8988T (cell line): ENCODE measurements at places on chromosomes 12 and 14.

DNA sequence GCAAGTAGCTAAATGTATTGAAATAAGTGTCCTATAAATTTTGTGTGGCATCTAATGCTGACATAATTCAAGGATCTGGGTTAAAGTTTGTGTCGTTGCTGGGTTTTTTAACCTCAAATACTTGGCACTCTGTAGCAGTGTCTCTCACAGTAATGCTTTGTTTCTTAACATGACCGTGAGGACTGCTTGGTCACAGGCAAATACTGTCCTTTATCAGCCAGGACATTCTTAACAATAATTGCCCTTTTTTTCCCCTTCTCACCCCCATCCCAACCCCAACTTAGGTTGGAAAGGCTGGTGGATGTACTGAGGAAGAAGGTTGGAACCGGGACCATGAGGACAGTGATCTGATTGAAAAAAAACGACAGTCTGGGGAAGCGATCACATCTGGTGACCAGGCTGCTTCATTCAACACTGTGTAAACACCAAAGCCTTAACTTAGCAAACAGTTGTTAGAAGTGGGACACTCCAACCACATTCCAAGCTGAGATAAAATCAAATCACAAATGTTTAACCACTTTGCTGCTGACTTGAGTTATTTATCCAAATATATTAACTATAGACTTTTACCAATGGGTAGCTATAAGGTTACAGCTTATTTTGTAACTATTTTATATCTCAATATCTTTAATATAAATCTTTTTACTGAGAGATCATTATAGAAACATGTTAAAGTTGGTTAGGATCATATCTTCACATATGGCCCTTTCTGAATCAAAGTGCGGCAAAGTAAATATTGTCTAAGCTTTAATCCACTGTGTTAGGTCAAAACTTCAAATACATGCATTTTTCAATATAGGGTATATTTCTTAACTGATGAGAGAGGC lies 48.2 kb downstream of the FOXA1 start:
- no peak for DNase-seq

DNA sequence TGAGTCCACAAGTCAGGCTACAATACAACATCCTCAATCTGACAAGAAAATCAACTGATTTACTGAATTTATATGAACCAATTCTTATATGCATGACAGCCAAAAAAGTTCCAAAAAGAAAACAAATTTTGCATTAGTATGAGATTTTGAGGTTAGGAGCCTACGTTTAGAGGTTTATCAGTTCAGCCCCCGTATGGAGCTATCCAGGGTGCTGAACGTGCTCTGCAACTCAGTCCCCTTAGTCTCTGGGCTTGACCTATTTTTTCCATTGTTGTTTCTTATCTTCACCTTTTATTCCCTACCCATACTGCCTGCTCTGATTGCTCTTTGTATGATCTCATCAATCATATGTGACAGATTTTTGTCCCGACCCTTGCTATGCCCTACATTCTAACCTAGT lies 693.0 kb downstream of the NRXN3 start:
- no peak for DNase-seq

DNA sequence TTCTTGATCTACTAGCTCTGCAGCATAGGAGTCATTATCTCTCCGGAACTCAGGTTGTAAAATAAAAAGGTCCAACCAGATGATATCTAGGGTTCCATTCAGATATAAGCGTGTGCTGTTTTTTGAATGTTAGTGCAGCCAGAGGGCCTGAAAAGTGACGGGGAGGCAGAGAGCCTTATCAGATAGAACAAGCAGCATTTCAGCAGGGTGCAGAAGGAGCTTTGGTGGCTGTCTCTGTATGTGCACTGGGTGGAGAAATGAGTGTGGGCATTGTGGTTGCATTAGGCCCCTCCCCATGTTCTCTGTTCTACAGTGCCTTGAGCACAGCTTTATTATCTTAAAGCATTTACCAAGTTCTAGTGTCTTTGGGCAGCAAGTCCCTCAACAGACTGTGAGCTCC lies 275.1 kb downstream of the NRXN3 start:
- DNase-seq: no peak

DNA sequence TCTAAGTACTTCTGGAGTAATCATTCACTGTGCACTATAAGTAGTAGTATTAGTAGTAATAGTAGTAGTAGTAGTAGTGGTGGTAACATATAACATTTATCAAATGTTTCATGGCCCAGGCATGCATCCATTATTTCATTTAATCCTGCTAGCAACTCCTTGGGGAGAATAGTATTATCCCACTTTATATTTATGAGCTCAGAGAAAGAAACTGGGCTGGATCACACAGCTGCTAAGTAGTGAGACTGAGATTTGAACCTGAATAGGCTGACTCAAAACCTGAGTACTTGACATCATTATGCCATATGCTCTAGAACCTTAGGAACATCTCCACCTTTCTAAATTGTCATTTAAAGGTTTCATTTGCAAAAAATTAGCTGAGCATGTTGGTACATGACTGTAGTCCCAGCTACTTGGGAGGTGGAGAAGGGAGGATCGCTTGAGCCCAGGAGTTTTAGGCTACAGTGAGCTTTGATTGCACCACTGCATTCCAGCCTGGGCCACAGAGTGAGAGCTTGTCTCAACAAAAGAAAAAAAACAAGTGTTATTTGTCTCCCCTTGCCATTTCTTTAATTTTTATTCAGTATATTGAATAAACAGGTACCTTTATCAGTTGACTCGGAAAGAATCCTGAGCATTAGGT lies 11.4 kb upstream of the NID2 start:
- DNase-seq: no peak

- no peak for DNase-seq
Measured at GRCh38 chr12:107774349-107775029, at the start of gene ASCL4. Gene ASCL4 (plus strand): TSS chr12:107774704. CDS start chr12:107775219, 515 bp downstream.

GRCh38 chr12:133233993-133234564 lies 1.6 kb downstream of the ANHX start:
- no peak for DNase-seq

DNA sequence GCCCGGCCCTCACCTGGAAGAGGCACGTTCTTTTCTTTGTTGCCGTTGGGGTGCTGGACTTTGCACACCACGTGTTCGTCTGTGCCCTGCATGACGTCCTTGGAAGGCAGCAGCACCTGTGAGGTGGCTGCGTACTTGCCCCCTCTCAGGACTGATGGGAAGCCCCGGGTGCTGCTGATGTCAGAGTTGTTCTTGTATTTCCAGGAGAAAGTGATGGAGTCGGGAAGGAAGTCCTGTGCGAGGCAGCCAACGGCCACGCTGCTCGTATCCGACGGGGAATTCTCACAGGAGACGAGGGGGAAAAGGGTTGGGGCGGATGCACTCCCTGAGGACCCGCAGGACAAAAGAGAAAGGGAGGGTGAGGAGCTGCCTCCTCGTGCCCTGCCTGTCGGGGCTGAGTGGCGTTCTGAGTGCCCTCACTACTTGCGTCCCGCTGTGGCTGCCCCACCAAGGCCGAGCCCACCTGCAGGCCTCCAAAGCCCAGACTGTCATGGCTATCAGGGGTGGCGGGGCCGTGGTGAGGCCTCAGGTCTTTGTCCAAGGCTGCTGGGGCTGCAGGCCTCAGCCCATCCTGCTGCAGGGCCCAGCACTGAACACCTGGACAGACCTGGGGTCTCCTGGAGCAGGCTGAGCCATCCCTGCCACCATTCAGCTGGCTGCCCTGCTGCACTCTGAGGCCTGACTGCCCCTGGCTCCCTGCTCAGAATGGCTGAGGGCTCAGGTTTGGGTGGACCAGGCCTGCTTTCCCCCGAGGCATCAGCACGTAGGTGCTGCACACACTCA lies 329.7 kb downstream of the TMEM121 start:
- peak; percentile 6 for DNase-seq

- no peak for DNase-seq
Measured at GRCh38 chr12:7610006-7610405, 55.7 kb downstream of the APOBEC1 start.

DNA sequence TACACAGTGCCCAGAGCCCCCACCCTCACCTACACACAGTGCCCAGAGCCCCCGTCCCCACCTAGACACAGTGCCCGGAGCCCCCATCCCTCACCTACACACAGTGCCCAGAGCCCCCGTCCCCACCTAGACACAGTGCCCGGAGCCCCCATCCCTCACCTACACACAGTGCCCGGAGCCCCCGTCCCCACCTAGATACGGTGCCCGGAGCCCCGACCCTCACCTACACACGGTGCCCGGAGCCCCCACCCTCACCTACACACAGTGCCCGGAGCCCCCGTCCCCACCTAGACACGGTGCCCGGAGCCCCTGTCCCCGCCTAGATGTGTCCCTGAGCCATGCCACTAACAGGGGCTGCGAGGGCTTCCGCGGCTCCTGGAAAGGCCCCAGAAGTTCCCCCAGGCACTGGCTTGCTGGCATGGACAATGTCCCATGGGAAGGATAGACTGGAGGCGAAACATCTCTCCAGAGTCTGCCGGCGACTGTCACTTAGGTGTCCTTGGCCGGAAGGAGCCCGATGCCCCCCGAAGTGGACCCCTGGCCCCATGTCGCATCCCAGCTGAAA lies 146.0 kb downstream of the PIWIL1 start:
- DNase-seq: no peak

DNA sequence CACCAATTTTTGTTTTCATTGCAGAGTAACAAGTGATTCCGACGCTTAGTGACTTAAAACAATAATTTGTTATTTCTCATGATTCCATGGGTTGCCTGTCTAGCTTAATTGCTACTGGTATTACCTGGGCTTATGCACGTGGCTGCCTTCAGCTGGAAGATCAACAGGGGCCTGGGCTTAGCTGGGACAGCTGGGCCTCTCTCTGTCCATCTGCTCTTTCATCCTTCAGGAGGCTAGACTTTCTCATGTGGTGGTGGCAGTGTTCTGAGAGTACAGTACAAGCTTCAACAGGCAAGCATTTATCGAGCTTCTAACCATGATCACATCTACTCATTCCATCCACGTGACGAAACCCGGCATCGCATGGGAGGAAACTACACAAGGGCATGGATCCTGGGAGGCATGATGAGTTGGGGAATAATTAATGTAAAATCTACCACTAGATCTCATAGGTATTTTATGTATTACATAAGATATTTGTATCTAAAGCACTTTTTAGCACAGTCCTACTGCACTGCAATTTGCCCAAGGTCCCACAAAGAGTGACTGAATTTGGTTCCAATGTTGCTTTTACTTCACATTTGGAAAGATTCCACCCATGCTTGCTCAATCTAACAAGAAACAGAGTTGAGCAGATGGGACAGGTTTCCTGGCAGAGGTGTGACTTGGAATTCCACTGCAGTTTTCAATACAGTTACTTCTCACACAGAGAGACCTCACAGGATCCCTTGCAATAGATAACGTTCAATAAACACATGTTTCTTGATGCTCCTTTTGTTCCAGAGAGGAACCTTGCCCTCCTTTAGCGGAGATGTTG lies 153.1 kb upstream of the FRMD6 start:
- DNase-seq: no peak

GRCh38 chr12:68911197-68911718 lies 21.7 kb downstream of the CPM start:
- no peak for DNase-seq

DNA sequence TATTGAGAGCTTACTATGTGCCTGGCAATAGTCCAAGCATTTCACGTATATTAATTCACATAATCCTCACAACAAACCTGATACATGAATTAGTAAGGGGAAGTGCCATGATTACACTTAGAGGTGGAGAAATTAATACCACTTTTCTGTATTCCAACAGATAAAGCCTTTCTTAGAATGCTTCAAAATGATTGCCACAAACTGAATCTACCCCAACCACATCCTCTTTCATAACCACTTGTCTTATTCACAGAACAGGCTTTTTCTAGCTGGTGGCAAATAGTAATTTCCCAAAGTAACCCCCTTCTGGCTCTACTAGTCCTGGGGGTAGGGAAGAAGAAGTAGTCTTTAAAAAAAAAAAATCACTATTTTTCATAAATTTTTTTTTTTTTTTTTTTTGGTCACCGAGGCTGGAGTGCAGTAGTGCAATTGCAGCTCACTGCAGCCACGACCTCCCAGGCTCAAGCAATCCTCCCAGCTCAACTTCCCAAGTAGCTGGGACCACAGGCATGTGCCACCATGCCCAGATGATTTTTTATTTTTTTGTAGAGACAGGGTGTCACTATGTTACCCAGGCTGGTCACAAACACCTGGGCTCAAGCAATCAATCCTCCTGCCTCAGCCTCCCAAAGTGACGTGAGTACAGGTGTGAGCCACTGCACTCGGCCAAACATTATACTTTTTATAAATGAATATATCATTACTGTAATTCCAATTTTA lies 59.0 kb upstream of the ARID2 start:
- no peak for DNase-seq

- DNase-seq: no peak
Measured at GRCh38 chr12:102437511-102437910, 42.9 kb downstream of the IGF1 start.

DNA sequence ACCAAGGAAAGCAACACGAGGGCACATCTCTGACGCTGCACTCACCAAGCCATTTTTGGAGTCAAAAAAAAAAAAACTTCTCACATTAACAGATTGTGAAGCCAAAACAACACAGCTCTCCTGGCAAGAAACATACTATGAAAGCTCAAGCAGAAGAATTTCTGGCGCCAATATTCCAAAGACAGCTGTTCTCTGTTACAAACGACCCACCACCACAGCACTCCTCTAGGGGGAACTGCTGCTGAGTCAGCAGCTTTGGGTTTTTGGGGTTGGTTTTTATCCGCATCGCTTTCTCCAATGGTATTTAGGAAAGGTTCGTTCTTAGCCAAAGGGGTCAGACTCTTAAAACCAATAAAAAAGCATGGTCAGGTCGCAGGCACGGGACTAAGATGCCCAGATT lies 379.4 kb downstream of the RPS29 start:
- DNase-seq: no peak

DNA sequence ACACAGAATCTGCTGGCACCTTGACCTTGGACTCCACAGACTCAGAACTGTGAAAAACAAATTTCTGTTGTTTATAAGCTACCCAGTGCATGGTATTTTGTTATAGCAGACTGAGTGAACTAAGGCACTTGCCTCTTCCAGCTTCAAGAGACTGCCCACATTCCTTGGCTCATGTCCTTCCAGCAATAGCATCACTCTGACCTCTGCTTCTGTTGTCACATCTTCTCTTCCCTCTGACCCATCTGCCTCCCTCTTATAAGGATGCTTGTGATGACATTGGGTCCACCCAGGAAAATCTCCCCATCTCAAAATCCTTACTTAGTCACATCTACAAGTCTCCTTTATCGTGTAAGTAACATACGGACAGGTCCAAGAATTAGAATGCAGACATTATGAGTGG lies 200.4 kb downstream of the PIK3C2G start:
- no peak for DNase-seq

DNA sequence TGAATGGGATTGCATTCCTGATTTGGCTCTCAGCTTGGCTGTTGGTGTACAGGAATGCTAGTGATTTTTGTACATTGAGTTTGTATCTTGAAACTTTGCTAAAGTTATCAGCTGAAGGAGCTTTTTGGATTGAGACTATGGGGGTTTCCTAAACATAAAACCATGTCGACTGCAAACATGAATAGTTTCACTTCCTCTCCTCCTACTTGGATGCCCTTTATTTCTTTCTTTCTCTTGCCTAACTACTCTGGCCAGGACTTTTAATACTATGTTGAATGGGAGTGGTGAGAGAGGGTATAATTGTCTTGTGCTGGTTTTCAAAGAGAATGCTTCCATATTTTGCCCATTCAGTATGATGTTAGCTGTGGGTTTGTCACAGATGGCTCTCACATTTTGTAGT lies 141.5 kb downstream of the CEP83 start:
- no peak for DNase-seq

- no peak for DNase-seq
Measured at GRCh38 chr14:39426605-39427004, 5.6 kb downstream of the FBXO33 start.
